Stimulated activated CD4-positive, alpha-beta T cell treated with anti-CD3 and anti-CD28 coated beads, Interleukin-1b, Interleukin-23, amount 100 ng/mL, for 4 hours (primary cell): ENCODE measurements at places on chromosomes 2 and 18.

DNA sequence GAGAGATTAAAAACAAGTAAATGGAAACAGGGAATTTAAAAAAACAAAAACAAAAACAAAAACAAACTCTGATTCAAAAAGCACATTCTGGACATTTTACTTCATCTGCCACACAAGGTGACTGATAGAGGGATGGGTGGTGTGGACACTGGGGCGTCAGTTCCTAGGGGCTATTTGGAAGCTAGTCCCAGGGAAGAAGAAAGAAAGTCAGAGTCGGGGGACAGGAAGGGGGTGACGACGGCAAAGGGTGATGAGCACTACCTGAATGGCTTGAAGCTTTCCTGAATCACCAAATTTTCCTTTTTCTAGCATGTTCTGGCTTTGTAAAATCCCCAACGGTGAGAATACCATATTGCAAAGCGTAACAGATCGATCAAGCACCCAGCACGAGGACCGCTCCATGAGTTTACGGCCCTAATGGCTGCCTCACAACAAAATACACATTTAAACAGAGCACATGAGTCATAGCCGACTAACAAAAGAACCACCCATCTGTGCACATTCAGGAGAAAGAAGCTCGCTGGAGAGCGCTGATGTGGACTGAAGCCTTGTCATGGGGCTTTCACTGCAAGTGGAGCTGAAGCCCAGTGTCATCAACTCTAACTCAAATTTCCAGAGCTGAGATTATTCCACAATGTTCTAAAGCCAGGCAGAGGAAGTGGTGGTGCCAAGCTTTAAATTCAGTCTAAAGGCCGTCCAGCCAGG, 178.9 kb downstream of the LNPK start:
- DNase-seq = no peak

DNA sequence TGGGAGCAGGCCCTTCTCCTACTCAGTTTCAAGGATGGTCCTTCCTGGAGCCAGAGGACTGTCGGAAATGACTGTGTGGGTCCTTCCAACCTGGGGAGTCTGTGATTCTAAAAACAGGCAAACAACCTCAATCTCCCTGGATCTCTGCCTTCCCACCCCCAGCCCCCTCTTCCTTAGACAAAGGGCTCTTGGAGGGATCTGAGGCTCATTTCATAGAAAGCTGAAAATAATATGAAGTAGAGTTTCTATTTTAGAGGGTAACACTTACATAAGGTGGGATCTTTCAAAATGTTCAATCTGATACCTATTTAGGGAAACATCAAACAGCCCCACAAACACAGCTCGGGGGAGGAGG, 69.4 kb downstream of the RHOB start:
- no peak for DNase-seq

GRCh38 chr2:37201766-37202165, 5.5 kb downstream of the CEBPZOS start:
- DNase-seq = peak; percentile 25

DNA sequence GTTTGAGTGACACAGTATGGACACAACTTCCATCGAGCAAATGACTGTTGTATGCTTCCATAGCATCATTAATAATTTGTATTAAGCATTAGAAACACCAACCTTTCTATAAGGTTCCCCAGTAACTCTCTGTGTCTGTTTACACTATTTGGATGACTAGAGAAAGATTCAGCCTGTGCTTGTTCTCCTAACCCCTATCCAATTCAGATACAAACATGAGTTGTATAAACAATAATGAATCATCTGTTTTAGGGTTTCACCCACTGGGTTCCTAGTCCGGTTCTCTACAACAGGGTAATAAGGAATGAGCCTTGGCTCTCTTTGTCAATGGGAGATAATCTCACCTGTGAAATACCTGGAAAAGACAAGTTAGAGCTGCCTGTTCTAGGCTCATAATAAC, 894.1 kb upstream of the PIK3C3 start:
- no peak for DNase-seq

- no peak for DNase-seq
Observed at GRCh38 chr2:185337033-185337432, 401.6 kb upstream of the FSIP2 start.

- DNase-seq = no peak
Observed at GRCh38 chr18:57891707-57892391, 88.7 kb upstream of the ATP8B1 start.

DNA sequence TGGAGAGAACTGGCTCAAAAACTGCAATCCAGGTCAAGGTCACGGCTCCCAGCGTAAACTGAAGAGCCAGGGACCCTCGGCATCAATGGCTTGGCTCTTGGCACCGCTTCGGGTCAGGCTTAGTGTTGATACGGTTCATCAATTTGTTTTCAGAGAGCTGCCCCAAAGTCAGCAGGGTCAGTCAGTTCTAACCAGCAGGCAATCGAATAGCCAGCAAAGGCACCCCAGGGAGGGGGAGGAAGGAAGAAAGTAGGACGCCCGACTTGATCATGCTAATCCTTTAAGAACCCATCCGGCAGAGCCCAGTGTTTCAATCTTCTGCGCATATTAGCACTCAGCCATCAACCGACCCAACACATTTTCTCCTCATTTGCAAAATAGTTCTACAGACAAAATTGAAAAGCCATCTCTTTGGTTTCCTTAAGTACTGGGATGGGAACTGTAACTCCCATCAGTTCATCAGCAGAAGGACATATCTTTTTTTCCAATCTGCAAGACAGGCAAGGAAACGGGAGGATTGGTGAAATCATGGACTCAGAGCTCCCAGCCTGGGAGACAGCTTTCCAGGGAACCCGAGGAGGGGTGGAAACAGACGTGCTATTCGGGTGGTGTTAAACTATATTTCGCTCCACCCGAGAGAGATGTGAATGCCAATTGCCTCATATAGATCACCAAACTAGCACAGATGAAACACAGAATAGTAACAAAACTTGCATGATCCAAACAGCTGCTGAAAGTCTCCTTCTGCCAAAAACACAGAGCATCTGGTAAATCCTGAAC, 40.7 kb upstream of the CABLES1 start:
- DNase-seq = no peak

GRCh38 chr2:234930397-234930796, 21.4 kb upstream of the SH3BP4 start:
- no peak for DNase-seq

GRCh38 chr2:189542145-189542882, 38.3 kb downstream of the SLC40A1 start:
- DNase-seq = no peak

DNA sequence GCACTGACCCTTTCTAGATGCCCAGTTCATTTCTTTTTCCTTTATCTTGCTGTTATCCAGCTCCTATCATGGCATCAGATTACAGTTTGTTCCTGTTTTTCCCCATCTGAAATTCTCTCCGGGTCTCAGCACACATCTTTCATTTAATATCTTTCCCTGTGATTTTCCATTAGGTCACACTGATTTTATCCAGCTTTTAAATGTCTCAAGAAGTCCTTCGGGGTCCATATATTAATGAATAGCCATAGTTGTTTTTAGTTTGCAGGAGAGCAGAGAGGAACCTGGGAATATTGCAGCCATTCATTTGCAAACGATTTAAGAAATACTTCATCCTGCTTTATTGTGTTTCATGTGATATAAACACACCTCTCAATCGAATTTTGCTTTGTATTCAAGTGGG, 374.2 kb downstream of the TDRD15 start:
- no peak for DNase-seq

GRCh38 chr18:21242780-21243401, 859 bp downstream of the GREB1L start:
- DNase-seq = no peak

- DNase-seq = no peak
Observed at GRCh38 chr2:38444247-38444646, 67.2 kb upstream of the ATL2 start.
